T-cell (primary cell): ENCODE measurements at places on chromosomes 11 and 22. TPM values are rescaled to one million over a fixed set of nuclear protein-coding genes. Genes with fewer than 3 reads are reported as not detected.

The MPPED2 gene
- total RNA-seq: 0.99 TPM

The NAALAD2 gene
- total RNA-seq: not detected

The SGSM1 gene
- 1.7 TPM for total RNA-seq

The TIGD3 gene
- total RNA-seq: 0.92 TPM

The OR5AN1 gene
- not detected for total RNA-seq

The MPZL3 gene
- 16.5 TPM for total RNA-seq

The IFITM10 gene
- 4.2 TPM for total RNA-seq

The CFAP300 gene
- not detected for total RNA-seq

The IRAG1 gene
- total RNA-seq: 0.20 TPM

The NCAPH2 gene
- 80.1 TPM for total RNA-seq

The LRRC32 gene
- 3.6 TPM for total RNA-seq

The SYT7 gene
- 0.26 TPM for total RNA-seq

The ALDH3B2 gene
- total RNA-seq: not detected
